COR-L47 (cell line): ENCODE measurements at places on chromosomes 6 and 20.

DNA sequence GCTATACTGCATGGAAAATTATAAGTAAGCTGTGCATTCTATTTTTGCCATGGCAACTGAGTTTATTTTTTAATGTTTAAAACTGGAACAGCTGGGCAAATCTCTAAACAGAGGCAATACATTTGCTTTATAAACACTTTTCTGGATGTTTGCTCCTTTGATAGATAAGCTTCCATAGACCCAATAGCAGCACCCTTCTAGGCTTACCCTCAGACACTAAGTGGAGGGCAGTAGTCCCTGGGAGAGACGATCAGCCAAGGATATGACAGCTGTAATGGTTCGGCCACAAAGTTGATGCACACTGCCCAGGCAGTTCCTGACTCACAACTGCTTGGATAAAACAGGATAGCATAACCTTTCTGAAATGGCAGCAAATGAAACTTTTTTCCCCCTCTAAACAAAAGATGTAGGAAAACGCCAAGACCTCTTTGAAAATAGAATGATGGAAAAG is 8.5 kb upstream of the MRPS10 start:
- no peak for DNase-seq

DNA sequence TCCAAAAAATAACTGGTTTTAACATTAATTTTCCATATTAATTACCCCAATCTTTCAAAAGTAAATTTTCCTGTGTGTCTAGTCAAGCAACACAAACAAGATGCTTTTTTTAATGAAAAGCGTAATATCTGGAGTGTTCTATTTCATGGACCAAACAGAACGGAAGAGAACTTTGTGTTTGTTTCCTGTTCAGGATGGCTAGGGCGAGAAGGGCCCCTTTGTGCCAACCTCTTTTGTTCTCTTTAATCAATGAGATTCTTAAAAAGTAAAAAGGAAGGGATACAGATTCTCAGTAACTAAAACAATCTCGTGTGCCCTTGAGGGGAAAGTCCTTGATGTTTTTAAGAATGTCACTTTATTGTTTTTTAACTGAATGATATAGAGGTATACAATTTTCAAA is 55.7 kb downstream of the GNAS start:
- no peak for DNase-seq

GRCh38 chr6:130708338-130708737 is 118.9 kb upstream of the SMLR1 start:
- DNase-seq: no peak

DNA sequence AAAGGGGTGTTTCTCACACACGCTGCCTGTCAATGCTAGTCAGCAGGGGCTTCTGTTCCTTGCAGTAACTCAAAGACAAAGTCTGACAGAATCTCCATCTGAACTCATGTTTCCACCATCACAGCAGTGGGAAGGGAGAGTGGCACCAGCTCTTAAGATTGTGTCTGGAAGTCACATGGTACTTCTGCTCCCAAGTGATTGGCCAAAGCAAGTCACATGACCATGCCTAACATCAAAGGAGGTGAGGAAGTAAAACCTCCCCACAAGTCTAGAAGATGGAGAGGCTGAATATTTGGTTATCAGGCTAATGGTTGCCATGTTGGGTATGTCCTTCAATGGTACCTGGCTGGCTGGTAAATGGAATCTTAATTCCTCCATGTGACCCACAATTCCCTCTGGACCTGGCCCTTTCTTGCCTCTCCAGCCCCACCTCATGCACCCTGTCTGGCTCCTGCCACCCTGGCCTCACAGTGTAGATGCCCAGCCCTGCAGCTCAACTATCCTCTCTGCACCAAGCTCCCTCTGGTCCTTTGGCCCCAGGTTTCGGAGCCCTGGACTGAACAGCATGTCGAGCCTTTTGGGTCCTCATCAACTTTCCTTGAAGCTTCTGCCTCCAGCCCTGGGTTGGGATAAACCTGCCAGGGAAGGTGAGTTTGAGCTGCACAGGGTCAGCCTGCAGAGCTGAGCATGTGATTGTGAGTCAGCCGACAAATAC is 51.0 kb upstream of the PMEPA1 start:
- DNase-seq: no peak

DNA sequence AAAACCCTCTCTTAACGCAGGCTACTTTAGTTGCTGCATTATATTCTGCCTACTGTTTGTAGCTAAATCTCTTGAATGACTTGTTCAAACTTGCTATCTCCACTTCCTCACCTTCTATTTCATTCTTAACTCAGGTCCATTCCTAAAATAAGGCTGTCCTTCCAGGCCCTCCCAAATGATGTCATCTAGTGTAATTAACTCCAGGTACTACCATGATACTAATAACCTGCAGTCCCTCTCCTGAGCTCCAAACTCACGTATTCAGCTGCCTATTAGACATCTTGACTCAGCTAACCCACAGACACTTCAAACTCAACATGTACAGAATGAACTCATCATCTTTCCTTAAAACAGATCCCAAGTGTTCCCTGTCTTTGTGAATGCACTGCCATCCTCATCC is 10.5 kb upstream of the TOP1 start:
- no peak for DNase-seq

DNA sequence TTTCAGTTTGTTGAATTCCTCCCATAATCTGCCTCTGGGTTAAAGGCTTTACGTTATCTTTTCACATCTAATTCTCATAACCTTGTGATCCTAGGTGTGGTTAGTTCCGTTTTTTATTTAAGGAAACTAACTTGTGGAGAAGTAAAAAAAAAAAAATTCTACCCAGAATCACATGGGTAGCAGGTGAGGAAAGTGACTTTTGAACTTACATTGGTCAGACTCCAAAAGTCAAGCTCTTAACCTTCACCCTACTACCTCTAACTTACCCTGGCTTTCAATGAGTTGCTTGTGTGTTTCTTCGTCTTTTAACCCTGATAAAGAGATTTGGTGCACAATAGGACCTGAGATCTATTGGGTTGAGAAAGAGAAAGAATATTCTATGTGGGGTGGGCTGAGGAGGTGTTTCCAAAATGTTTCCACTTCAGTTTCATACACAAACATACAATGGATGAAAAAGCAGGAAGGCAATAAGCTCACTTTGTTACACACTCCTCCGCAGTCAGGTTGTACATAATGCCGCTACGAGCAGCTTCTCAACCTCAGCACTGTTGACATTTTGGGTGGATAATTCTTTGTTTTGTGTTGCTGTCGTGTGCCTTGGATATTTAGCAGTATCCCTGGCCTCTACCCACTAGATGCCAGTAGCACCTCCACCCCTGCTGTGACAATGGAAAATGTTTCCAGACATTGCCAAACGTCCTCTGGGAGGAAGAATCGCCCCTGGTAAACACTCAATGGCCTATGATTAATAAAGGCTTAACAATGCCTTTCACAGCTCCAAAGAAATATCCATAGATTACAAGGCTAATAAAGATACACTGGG is 193.0 kb upstream of the ZNF217 start:
- DNase-seq: no peak

GRCh38 chr6:106631346-106631745 is 2.0 kb downstream of the QRSL1 start:
- no peak for DNase-seq

DNA sequence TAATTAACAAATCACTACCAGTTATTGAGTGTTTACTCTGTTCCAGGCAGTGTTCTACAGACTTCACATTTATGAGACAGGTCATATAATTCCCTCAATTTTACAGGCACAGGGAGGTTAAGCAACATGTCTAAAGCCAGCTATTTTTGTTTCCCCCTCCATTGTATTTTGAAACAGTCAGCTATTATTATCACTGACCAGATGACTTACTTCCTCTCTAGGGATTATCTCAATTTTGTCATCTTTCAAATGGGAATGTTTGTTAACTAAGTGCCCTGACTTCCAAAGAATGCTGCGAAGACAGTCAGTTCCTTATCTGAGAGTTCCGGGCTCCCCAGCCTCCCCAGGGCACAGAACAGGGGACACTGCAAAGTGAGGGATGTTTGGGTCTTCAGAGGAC is 5.6 kb upstream of the CNPY3 start:
- DNase-seq: no peak

DNA sequence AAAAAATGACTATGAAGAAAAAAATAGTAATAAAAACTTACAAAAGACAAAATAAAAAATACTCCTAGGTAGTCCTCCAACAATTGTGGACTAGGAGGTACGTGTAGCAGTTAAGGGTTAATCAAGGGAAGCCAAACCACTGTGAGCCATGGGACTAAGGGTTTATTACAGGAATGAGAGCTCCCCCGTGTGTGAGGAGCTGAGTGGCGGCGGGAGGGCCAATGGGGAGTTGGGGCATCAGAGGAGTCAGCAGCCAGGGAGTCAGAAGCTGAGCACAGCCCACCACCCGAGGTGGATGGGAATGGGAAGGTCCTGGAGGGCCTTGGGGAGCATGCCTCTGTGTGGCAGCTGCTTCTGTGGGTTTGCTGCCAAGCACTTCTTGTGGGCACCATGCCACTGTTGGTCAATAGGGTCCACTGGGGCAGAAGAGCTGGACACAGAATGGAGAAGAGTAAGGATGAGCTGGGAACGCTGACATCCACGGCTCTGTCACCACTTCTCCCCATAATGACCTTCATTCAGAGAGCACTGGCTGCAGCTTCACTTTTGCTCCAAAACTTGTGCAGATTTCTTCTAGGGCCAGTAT is 373.3 kb downstream of the CDKAL1 start:
- DNase-seq: no peak

DNA sequence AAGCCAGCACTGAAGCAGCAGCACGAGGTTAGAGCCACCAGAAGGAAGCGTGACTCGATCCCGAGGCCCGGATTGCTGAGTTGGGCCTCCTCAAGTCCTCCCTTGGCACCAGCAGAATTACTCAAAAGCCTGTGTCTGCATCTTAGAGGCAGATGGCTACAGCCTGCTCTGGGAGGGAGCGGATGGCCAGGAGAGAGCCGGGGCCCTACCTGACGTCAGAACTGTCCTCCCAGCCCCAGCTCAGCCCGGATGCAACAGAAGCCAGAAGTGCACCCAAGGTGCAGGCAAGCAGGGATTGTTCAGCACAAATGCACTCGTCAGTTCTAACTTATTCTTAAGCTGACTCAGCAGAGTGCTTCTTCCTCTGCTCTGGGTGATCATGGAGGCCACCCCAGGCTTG is 155.5 kb upstream of the RPS6KA2 start:
- DNase-seq: no peak

- no peak for DNase-seq
These were observed 293.1 kb downstream of the SOX4 start for GRCh38 chr6:21886542-21887151.

- no peak for DNase-seq
These were observed 54.5 kb downstream of the KIAA0408 start for GRCh38 chr6:127404594-127405178.

- DNase-seq: peak; percentile 78
These were observed 90.9 kb downstream of the DTD1 start for GRCh38 chr20:18678549-18679419.

DNA sequence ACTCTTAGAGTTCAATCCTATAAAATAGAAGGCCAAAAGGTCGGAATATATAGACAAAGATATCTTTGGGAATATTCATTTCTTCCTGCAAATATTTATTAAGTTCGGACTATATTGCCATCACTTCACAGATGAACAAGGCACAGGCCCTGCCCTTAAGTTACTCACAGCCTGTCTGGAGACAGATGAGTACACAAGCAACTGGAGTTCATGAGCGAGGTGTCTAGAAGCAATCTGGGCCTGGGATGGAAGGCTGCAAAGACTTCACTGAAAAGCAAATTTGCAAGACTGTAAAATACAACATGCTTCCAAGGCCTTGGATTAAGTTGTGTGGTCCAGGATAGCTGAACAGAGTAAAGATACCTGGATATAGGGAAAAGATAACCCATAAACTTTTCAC is 56.7 kb upstream of the CEP85L start:
- no peak for DNase-seq

GRCh38 chr20:2023151-2023550 is 29.3 kb upstream of the PDYN start:
- no peak for DNase-seq

- DNase-seq: no peak
These were observed 7.2 kb upstream of the VSX1 start for GRCh38 chr20:25089096-25089495.

DNA sequence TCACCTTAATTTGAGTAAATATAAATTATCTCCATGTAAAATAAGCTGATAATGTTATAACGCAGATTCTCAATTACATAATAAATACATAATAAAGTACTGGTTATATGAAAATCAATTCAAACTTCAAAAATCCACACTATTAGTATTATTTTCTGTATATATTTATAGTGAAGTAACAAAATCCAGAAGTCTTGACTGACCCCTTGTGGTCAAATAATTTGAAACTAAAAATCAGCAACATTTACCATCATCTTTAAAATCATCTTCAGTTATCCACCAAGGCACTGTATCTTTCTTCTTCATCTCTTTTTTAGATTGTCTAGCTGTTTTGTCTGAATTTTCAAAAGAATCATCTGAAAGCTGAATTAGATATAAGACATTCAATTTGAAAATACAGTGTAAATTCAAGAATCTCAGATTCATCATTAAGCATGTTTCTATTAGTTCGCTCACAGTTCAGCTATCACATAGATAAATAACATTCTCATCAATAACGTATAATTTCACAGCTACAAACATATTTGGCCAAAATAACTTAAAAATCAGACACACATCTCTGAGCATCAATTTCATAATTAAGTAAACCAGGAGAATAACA is 6.5 kb downstream of the CEP162 start:
- peak; percentile 13 for DNase-seq

DNA sequence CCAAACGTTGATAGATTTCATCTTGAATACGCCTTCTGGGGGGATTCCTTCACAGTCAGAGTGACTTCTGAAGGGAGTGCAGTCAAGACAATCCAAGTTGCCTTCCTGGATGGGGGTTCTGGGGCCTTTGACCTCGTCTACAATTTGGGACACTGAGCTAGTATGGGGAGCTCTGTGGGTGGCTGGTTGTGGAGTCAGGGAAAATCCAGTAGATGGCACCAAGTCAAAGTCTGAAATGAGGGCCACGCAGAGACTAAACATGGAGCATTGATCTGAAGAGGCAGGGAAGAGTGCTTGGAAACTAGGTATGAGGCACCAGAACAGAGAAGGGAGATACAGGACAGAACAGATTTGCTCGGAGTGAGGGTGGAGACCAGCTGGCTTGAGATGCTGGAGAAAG is 43.6 kb upstream of the CCN6 start:
- DNase-seq: no peak

DNA sequence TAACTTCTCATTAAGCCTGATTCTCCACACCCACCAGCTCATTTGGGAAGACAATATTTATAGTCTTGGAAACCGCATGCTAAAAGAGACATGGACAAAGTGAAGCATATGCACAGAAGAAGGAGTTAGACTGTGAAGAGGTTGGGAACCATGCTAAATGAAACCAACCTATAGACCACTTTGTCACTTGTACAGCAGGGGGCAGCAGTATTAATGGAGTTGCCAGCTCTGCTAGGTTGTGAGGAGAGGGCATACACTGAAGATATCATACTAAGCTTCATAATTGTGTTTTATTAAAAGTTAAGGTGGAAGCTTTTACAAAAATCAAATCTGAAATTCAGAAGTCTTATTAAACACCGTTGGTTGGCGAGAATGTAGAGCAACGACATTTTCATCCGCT is 38.3 kb upstream of the HMGCLL1 start:
- DNase-seq: no peak

DNA sequence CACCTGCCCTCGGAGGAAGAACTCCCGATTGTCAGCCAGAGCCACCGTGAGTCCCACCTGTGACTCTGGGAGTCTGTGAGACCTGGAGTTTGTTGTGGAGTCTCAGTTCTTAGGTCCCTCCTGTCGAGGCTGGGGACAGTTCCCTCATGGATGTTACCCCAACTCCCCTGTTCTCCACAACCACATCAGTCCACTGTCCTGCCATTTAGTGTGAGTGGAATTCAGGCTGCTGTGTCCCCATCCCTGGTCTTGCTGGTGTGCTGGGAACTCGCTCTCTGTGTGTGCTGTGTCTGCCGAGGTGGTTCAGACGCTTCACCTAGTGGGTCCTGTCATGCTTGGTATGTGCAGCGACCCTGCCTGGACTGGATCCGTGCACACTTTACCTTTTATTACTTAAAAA is 163.2 kb downstream of the DTNBP1 start:
- no peak for DNase-seq
